ENCODE measurements at places on chromosomes 3 and 15.

GRCh38 chr15:90955624-90956273, 1.1 kb downstream of the RCCD1 start:
- no peak for DNase-seq

- DNase-seq: no peak
Observed at GRCh38 chr3:193819117-193820010, 226.4 kb downstream of the OPA1 start.

GRCh38 chr15:79897380-79897678, 515 bp upstream of the MTHFS start:
- DNase-seq: no peak

DNA sequence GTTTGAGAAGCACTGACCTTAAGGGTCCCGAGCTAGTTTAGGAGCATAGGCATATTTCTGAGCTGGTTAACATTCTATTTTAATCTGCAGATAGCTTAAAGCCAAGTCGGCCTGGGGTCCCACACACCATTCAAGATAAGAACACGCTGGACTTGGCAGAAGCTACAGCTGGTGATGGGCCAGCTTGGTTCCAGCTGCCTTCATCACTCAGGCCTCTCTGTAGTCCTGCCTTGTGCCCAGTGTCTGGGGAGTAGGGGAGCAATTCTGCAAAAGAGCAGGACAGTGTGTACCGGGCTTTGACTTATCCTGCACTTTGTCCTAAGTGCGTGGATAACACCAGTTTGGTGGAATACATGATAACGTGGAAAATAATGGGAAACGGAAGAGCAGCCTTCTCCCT, 164.5 kb downstream of the MEGF11 start:
- no peak for DNase-seq

- no peak for DNase-seq
Observed at GRCh38 chr3:102233881-102234280, 200.9 kb upstream of the ZPLD1 start.

DNA sequence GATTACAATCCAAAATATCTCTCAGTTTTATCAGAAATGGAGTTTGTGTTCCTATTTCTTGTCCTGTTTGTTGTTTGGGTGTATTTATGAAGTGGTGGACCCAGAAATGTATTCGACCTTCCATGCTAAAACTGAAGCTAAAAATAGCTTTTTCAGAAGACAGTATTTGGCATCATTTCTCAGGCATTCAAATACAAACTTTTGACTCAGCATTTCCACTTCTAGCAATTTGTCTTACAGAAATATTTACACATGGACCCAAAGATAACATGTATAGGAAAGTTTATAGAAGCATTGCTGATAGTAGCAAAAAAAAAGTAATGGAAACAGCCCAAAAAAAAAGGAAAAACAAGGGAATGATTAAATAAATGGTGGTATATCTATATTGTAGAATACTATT, 156.3 kb downstream of the HCN4 start:
- no peak for DNase-seq

Data from CD4-positive, alpha-beta T cell treated with Interleukin-10 for 1 hour (primary cell).